ENCODE measurements at places on chromosomes 6 and 20. TPM values are rescaled to one million over a fixed set of nuclear protein-coding genes. Genes with fewer than 3 reads are reported as not detected.

EFCAB8 gene
- not detected for total RNA-seq

FOXA2 gene
- not detected for total RNA-seq

MRS2 gene
- 41.6 TPM for total RNA-seq

TENT5A gene
- total RNA-seq: 2.6 TPM

KHDC1L gene
- total RNA-seq: not detected

C6orf163 gene
- total RNA-seq: 0.35 TPM

SMLR1 gene
- not detected for total RNA-seq

KIF25 gene
- total RNA-seq: 0.71 TPM

NMBR gene
- not detected for total RNA-seq

LAMA2 gene
- 54.8 TPM for total RNA-seq

SRMS gene
- not detected for total RNA-seq

DSP gene
- total RNA-seq: not detected

TRIM31 gene
- not detected for total RNA-seq

PYGB gene
- total RNA-seq: 240 TPM

C20orf96 gene
- total RNA-seq: 0.53 TPM

LAMA5 gene
- total RNA-seq: 16.3 TPM

SLC22A3 gene
- total RNA-seq: not detected

COL20A1 gene
- total RNA-seq: not detected

TMEM74B gene
- not detected for total RNA-seq

DEF6 gene
- total RNA-seq: 4.6 TPM

HCK gene
- not detected for total RNA-seq

SLC17A3 gene
- total RNA-seq: not detected

TSPO2 gene
- total RNA-seq: not detected

FKBP1C gene
- total RNA-seq: 0.18 TPM

HLA-DQA2 gene
- total RNA-seq: not detected

VSX1 gene
- total RNA-seq: not detected

C6orf15 gene
- total RNA-seq: not detected

STK35 gene
- 8.4 TPM for total RNA-seq

CDK19 gene
- 7.6 TPM for total RNA-seq

TBCC gene
- total RNA-seq: 55.6 TPM

PROKR2 gene
- not detected for total RNA-seq

PTCRA gene
- total RNA-seq: not detected

AMD1 gene
- total RNA-seq: 48.4 TPM

TRAPPC3L gene
- total RNA-seq: not detected

SDCBP2 gene
- total RNA-seq: 3.9 TPM

PSORS1C2 gene
- total RNA-seq: not detected

POU5F1 gene
- total RNA-seq: not detected

NKX2-2 gene
- total RNA-seq: not detected

RBM39 gene
- total RNA-seq: 119 TPM

LGSN gene
- total RNA-seq: not detected

DEFB126 gene
- total RNA-seq: not detected

LRFN2 gene
- not detected for total RNA-seq

SIGLEC1 gene
- not detected for total RNA-seq

KIAA0408 gene
- total RNA-seq: 1.4 TPM

TGIF2 gene
- 14.1 TPM for total RNA-seq
